ENCODE measurements at places on chromosomes 7 and 10. TPM values are rescaled to one million over a fixed set of nuclear protein-coding genes. Genes with fewer than 3 reads are reported as not detected.

DNA sequence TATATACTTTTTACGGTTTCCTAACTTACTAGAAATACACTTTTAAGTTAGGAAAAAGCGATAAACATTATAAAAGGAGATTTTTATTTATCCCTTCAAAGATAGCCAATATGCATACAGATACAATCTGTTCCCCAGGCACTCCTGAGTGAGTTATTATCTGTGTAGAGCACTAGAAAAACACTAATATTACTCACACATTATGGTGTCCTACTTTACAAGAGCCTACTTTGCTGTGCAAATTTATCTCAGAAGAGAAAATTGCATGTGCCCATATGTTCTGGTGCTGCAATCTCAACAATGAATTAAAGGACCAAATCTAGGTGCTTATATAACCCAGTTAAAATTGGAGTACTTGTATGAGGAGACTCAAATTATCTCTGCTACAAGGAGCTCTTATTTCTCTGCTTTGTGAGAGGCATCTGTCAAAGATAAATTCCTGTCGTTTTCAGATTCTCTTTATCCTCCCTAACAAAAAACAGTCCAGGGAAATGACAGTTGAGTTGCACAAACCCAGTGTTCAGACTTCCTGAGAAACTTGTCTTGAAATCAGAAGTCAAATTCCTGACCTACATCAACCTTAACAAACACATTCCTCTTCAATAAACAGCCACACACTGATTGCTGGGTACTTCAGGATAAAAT, 28.9 kb downstream of the CPA1 start:
- peaks cover 8% of the 10 kb centered on the region for H3K4me1 ChIP-seq
- H3K4me3 ChIP-seq: no peak overlapping the region
- H3K27ac ChIP-seq: no peak overlapping the region
- H3K36me3 ChIP-seq: peaks cover 6% of the 10 kb centered on the region
- H3K27me3 ChIP-seq: no peaks in the 10 kb centered on the region

- no peaks in the 10 kb centered on the region for H3K27me3 ChIP-seq
- H3K4me3 ChIP-seq: no peak overlapping the region
- no peak overlapping the region for H3K27ac ChIP-seq
- no peaks in the 10 kb centered on the region for H3K36me3 ChIP-seq
Observed at GRCh38 chr7:153443032-153443701, 609.0 kb upstream of the DPP6 start.

DNA sequence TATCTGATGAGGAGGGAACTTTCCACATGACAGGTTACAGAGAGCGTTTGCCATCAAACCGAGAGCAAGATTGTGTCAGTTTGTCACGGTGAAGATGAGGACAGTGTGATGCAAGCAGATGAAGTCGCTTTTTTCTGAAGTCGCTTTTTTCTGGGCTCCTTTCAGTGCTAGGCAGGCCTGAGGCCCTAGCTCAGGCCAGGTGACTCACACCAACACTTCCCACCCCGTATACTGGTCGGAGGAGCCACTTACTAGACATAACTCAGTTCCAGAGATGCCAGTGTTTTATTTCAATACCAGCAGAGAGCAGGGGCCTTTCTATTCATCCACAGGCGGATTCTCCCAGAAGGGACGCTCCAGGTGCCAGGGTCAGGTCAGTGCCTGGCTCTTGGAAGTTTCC, 58.9 kb downstream of the SFMBT2 start:
- H3K4me1 ChIP-seq: no peaks in the 10 kb centered on the region
- H3K4me3 ChIP-seq: no peak overlapping the region
- no peak for DNase-seq
- H3K27me3 ChIP-seq: no peaks in the 10 kb centered on the region

GRCh38 chr7:84452618-84453017, 258.0 kb upstream of the SEMA3A start:
- no peak overlapping the region for H3K27ac ChIP-seq
- DNase-seq: no peak
- no peaks in the 10 kb centered on the region for H3K36me3 ChIP-seq
- no peaks in the 10 kb centered on the region for H3K27me3 ChIP-seq
- no peak overlapping the region for H3K4me3 ChIP-seq
- H3K4me1 ChIP-seq: no peaks in the 10 kb centered on the region

- no peaks in the 10 kb centered on the region for H3K36me3 ChIP-seq
- H3K4me1 ChIP-seq: no peaks in the 10 kb centered on the region
- no peak overlapping the region for H3K4me3 ChIP-seq
- DNase-seq: no peak
Observed at GRCh38 chr10:25725917-25726716, 207.9 kb upstream of the MYO3A start.

DNA sequence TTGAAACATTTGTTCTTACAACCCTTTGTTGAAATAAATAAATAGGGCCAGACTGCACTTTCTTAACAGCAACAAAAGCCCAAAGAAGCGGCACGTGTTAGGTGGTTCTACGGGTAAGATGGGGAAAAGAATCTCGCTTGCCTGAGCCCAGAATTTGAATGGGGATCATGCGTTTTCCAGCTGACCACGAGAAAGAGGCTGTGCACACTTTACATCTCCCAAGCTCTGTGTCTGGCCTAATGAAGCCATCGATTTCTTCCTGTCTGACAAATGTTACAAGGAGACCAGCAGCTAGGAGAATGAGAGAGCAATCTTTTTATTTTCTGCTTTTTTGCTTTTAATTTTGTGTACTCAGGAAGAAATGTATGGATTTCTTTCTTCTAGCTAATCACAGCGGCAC, 52.2 kb downstream of the FRMD4A start:
- H3K27me3 ChIP-seq: no peaks in the 10 kb centered on the region
- no peak overlapping the region for H3K27ac ChIP-seq
- H3K4me1 ChIP-seq: no peaks in the 10 kb centered on the region
- no peak for DNase-seq

DNA sequence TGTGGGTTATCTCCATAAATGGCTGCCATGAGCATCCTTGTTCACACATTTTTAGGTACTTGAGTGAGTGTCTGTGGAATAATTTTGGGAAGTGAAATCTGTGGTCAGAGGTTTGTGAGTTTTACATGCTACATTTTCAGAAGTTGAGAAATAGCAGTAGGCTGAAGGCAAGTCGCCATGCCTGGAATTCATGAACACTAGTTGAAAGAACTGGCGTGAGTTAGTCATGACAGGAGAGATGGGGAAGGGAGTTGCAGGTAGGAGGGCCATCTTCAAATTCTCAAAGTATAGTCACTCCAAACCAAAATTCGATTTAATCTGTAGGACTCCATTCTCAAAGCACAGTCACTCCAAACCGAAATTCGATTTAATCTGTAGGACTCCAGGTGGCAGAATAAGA, 89.6 kb downstream of the EGFR start:
- no peak for DNase-seq
- H3K4me3 ChIP-seq: no peak overlapping the region
- H3K4me1 ChIP-seq: peaks cover 2% of the 10 kb centered on the region
- no peaks in the 10 kb centered on the region for H3K36me3 ChIP-seq
- H3K27ac ChIP-seq: no peak overlapping the region

The ADARB2 gene
- not detected for polyA plus RNA-seq

The SPDYE11 gene
- polyA plus RNA-seq: not detected

The COL28A1 gene
- 0.12 TPM for polyA plus RNA-seq
